ENCODE measurements at places on chromosomes 11 and 22.

GRCh38 chr11:16448123-16448717, 91.9 kb upstream of the SOX6 start:
- DNase-seq: no peak

GRCh38 chr11:14687943-14688627, 44.5 kb downstream of the PDE3B start:
- DNase-seq: peak; percentile 13

DNA sequence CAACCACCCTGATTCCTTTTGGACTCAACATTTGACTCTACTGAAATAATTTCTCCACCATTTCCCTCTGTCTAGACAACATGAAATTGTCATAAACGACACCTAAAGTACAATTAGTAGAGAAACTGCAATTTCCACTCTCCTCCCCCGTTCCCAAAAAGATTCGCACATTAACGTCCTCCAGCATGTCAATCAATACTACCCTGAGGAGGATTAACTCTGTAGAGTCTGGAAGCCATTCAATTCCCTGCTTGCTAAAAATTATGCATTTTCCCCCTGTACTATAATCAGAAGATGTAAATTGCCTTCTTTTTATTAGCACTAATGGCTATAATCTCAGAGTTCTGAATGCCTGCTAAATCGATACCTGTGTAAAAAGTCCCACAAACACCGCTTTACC, 70.5 kb downstream of the AMBRA1 start:
- no peak for DNase-seq

DNA sequence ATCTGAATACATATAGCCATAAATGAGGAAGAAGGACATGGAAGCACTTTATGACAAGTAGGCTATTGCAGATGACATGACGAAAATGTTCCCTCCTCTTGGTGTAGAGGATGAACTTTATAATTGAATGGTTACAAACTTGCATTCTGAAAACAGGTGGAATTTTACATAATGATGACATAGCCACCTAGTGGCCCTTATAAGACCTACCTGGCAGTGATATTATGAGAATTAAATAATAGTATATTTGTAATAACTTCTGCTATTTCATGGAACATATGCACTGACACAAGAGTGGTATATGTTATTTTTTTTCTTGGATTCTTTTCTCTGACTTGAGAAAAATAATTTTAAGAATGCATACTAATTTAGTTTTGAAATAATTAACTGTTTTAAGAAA, 22.9 kb downstream of the TRIM22 start:
- no peak for DNase-seq

DNA sequence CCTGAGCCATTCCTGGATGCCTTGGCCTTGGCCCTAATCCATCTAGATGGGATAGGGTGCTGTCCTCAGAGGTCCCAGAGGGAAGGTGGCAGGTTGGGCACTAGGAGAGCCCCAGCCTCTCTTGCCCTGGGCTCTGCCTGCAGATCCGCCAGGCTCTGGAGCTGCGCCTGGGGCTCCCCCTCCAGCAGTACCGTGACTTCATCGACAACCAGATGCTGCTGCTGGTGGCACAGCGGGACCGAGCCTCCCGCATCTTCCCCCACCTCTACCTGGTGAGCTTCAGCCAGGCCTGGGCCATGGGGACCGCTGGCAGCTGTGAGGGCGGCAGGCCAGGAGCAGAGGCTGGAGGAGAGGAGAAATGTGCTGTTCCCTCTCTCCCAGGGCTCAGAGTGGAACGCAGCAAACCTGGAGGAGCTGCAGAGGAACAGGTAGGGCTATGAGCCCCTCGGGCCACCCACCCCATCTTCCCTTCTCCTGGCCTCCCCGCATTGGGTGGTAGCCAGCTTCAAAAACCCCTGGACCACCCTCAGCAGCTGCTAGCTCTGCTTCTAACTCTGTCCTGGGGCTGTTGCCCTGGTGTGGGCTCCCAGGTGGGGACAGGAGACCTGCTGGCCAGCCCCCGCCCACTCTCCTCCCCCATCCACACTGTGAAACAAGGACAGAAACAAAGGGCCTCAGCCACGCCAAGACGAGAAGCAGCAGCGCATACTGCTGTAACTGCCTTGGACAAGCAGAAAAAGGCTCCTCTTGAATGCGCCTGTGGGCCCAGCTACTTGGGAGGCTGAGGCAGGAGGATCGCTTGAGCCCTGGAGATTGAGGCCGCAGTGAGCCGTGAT, 4.9 kb downstream of the SSH3 start:
- no peak for DNase-seq

GRCh38 chr11:76659672-76660532, 10.6 kb downstream of the LRRC32 start:
- no peak for DNase-seq

DNA sequence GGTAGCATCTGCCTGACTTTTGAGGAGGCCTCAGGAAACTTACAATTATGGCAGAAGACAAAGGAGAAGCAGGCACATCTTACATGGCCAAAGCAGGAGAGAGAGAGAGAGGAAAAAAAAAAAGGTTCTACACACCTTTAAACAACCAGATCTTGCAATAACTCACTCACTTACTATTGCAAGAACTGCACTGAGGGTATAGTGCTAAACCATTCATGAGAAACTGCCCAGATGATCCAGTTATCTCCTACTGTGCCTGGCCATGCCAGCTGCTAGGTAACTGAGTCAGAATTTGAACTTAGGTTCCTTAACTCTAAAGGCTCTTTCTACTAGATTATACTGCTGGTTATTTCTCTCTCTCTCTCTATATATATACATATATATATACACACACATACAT, 7.3 kb downstream of the HORMAD2 start:
- no peak for DNase-seq

- DNase-seq: no peak
These were observed 13.1 kb downstream of the OR10W1 start for GRCh38 chr11:58254936-58255335.

DNA sequence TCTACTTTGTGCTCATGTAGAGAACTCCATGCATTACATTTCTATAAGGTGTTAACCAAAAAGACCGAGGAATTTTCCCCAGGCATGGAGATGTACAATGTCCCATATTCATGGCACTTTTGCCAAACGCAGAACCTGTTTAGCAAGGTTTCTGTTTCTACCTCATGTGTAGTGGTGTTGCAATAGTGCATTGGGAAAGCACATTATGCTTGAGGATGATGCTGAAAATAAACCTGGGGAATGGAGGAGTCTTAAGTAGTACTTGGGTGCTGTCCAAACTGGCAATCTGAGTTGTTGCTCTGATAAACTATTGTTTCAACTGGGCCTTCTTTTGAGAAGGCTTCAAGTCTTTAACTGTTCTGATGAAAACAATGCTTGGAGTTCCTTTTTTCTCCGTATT, 11.5 kb upstream of the MUC15 start:
- DNase-seq: no peak
